ELR (cell line): ENCODE measurements at places on chromosomes 6 and 20.

GRCh38 chr6:10831609-10832008 lies 6.7 kb downstream of the MAK start:
- DNase-seq = no peak

- DNase-seq = no peak
These were observed 276.3 kb downstream of the KIF16B start for GRCh38 chr20:16296931-16297330.

DNA sequence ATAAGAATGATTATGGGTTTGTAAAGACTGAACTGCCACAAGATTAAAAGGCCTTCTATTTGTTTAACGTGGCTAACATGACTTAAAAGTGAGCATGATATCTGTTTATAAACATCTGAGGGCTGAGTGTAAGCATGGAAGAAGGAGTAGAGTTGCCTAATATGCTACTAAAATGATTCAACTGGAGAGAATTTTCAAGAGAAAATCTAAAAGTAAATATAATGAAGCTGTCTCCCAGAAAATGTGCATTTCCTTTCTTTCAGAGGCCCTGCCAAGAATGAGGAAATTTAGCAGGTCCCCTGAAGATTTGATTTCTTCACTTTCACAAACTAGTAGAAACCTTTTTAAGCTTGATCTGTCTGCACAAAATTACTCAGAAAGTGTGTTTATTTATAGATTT lies 4.2 kb upstream of the EYA4 start:
- peak; percentile 53 for DNase-seq

DNA sequence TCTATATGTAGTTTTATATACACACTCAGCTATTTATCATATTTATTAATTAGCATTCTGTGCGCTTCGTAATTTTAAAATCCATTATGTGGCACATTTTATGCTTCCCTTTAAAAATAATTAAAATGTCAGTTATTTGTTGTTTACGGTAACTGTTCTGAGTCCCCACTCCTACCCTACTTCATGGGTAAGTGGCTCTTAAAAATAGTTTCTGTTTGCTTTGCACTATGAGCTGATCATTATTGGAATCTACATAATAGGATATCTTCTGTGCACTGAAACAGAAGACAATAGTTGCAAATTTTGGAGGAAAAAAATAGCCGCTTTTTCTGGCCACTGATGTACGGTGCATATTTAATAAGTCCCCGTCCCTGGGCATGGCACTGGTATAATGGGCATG lies 25.2 kb downstream of the LCA5 start:
- no peak for DNase-seq
